ENCODE measurements at places on chromosomes 3 and 15. TPM values are rescaled to one million over a fixed set of nuclear protein-coding genes. Genes with fewer than 3 reads are reported as not detected.

GRCh38 chr15:89777073-89777751 lies 1.1 kb downstream of the MESP2 start:
- DNase-seq: no peak

GRCh38 chr3:114608293-114608692 lies 314.5 kb downstream of the TIGIT start:
- DNase-seq: peak; percentile 72

DNA sequence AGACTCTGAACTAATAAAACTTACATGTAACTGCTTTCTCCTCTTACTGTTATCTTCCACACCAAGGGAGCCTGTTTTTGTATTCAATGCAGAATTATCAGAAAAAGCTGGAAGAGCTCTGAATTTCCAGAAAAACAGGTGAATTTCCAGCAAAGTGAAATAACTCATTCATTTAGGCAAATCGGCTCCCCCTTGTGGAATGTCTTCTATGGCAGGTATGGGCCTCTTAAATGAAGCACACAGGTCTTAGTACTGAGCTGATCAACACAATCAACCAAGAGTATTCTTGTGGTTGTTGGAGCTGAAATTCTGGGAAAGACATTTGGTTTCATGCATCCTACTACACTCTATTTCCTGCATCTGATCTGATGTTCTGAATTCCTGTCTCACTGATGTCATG lies 31.0 kb upstream of the PTPRG start:
- DNase-seq: peak; percentile 13

- no peak for DNase-seq
Measured at GRCh38 chr3:45716790-45717336, 27.7 kb downstream of the SACM1L start.

EDEM1 gene
- total RNA-seq: 25.9 TPM

PLA2G4D gene
- total RNA-seq: not detected

DNA sequence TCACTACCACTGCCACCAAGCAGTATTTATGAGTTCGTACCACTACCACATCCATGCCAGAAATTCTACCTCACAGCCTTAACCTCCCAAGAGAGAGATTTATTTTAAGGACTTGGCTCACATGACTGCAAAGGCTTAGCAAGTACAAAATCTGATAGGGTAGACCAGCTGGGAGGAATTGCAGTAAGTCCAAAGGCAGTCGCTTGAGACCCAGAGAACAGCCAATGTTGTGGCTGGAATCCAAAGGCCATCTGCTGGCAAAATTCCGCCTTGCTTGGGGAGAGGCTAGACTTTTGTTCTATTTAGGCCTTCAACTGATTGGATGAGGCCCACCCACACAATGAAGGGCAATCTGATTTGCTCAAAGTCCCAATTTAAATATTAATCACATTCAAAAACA lies 101.4 kb upstream of the STT3B start:
- DNase-seq: no peak

DNA sequence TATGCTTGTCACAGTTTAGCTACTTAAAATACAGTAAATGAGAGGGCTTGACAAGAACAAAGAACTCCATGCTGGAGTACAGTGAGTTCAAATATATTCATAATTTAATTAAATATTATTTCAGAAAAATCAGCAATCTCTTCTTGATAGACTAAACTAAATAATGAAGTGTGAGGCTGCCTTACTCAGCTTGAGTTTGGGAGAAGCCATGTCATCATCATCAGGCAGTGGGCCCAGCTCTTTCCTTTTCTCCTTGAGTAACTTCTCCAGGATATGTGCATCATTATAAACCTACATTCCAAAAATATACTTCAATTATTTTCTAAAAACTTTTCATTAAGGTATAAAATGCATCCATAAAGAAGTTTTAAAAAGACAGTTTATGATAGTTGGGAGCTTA lies 70.5 kb downstream of the PBRM1 start:
- no peak for DNase-seq

GRCh38 chr3:194320100-194320499 lies 31.0 kb downstream of the CPN2 start:
- DNase-seq: no peak

- DNase-seq: no peak
Measured at GRCh38 chr3:167742338-167742737, 6.8 kb downstream of the SERPINI1 start.

GRCh38 chr15:27742751-27743477 lies 356.2 kb downstream of the OCA2 start:
- no peak for DNase-seq

DNA sequence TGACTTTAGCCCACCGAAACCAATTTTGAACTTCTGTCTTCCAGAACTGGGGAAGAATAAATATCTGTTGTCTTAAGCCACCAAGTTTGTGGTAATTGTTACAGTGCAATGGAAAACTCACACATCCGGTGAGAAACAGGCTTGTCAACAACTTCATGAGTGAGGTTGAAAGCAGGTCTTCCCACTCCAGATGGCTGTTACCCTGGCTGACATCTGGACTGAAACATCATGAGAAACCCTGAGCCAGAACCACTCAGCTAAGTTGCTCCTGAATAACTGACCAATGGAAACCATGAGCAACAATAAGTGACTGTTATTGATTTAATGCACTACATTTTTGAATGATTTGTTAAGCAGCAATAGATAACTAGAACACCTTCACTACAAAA lies 10.3 kb downstream of the ACSBG1 start:
- no peak for DNase-seq

DNA sequence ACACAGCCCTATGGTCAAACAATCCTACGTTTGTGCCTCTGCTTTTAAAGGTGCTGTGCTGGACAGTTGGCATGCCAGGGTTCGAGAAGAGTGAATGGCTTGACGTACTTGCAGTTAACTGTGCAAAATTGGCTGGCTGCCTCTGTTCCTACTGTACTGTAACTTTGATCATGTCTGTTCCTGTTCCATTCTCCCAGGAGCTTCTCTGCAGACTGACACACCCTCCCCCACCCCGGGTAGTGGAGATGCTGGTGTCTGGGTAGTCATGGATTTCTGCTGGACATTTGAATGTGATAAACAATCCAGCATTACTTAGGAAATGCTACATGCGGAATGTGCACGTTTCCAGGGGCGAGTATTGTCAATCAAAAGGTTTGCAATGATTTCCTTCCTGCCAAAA lies 6.5 kb upstream of the VILL start:
- DNase-seq: no peak
